ENCODE measurements at places on chromosomes 1 and 21.
A peak's percentile ranks its signal among the peaks of the same experiment; 100 is the strongest.

- no peak for DNase-seq
Observed at GRCh38 chr1:89381618-89382017, 17.8 kb downstream of the GBP6 start.

DNA sequence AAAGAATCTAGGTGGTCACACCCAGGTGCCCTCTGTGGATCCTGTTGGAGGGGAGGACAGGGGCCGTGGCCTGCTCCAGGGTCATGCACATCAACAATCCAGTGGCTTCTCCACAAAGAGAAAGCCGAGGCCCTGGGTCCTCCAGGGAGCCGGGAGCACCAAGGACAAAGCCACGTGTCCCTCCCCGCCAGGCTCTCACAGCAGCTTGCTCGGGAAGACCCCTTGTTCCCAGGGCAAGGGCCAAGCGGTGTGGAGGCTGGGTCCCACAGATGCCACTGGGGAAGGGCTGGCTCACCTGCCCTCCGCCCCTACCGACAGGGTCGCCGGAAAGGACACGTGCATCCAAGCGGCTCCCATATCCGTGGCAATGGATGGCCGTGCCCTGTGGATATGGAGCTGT is 192.9 kb upstream of the VAMP3 start:
- DNase-seq = no peak

DNA sequence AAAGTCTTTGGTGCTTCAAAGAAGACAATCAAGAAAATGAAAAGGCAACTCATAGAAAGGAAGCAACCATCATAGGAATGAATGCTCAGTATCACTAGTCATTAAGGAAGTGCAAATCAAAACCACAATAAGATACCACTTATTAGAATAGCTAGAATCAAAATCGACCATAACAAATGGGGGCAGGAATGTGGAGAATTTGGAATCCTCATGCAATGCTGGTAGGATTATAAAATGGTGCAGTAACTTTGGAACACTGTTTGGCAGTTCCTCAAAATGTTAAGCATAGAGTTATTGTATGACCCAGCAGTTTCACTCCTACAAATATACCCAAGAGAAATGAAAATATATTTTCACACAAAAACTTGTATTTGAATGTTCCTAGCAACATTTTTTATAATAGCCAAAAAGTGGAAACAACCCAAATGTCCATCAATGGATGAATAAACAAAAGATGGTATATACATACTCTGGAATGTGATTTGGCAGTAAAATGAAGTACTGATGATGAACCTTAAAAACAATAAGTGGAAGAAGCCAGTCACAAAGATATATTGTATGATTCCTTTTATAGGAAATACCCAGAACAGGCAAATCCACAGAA is 105.6 kb downstream of the MIS18A start:
- no peak for DNase-seq

DNA sequence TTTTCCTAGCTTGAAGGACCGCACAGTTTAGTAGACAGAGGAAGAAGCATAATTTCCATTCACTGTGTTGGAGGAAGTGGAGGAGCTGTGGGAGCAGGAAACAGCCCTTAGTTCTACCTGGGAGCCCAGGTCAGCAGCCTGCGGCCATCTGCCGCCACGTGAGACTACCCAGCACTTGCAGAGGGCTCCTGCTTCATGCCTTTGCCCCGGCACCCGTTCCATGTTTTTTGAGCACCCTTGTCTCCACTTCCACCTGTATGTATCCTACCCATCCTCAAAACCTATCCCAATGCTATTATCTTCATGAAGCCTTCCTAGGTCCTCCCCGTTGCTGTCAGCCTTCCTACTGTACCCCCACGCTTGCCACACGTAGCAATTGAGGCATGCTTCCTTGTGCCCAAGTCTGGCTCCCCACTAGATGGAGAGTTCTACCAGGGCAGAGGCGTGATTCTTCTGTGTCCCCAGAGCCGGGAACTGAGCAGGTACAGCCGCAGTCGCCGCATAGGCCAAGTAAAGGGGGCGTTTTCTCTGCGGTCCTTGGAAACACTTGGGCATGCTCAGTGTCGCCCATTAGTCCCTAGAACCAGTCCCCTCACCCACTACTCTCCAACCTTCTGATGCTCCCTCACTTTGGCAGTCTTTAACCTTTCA is 1.9 kb downstream of the SLC6A9 start:
- DNase-seq = peak; percentile 23

DNA sequence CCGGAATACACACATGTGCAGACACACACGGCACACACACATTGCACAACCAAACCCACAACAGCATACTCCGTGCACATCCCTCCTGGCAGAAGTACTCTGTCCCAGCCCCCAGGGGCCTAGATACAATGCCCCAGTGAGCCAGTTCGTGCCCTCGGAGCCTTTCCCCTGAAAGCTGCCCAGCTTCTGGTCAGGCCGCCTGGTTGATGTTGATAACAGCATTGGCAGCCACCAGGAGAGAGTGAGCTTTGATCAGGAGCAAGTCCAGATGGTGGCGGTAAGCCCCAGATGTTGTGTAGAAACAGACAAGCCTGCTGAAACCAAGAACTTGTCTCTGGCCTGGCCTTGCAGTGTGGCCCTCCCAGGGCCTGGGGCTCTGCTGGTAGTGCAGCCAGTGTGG is 109.1 kb downstream of the GRIK3 start:
- DNase-seq = no peak

DNA sequence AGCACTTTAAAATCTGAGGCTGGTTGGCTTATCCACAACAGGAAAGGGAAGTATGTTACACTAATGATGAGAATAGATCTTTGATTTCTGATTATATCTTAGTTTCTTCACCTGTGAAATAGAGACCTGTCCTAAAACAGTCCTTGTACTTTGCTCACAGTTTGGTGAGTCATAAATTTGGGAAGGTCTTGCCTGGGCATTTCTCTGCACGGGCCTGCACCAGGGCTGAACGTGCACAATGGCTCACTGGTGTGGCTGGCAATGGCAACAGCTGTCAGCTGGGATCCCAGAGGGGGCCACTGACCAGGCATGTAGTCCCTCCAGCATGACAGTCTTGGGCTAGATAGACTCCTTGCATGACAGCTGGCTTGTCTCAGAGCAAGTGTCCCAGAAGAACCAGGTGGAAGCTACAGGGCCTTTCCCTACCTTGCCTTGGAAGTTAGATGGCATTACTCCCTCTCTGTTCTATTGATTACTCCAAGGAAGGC is 367.4 kb downstream of the DISC1 start:
- no peak for DNase-seq

DNA sequence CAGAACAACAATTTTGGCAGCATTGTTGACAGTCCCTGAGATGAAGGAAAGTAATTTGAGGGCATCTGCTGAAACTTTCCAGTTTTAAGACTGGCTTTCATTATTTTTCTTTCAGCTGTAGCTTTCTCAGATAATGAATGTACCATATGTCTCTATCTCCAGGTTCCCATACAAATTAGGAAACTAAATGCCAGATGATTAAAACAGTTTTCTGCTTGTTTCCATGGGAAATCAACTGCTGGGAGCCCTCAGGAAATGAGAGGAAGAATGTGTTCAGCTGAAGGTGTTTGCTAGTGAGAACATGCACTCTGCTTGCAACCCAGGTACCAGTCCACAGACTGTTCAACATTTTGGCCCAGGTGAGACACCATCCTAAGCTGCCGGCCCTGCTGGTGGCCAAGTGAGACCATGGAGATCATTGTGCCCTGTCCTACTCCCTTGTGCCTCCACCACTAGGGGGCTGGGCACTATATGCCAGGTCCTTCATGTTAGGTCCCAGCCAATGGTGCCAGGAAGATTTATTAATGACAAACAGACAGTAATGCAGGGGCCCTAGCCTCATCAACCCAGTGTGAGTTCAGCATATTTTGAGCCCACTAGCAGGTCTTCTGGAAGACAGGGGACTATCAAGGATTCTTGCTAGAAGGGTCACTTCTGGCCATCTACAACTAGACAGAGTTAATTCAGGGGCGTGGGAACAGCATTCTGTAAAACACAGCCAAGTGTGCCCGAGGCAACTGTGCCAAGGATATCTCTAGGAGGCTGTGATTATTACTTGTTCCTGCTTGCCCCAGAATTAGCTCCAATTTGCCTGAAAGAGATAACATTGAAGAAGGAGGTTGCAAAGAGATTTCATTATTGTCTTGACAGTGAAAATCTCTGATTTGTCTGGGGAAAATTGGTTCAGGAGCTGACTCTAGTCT is 17.0 kb upstream of the LRRC8C start:
- no peak for DNase-seq

DNA sequence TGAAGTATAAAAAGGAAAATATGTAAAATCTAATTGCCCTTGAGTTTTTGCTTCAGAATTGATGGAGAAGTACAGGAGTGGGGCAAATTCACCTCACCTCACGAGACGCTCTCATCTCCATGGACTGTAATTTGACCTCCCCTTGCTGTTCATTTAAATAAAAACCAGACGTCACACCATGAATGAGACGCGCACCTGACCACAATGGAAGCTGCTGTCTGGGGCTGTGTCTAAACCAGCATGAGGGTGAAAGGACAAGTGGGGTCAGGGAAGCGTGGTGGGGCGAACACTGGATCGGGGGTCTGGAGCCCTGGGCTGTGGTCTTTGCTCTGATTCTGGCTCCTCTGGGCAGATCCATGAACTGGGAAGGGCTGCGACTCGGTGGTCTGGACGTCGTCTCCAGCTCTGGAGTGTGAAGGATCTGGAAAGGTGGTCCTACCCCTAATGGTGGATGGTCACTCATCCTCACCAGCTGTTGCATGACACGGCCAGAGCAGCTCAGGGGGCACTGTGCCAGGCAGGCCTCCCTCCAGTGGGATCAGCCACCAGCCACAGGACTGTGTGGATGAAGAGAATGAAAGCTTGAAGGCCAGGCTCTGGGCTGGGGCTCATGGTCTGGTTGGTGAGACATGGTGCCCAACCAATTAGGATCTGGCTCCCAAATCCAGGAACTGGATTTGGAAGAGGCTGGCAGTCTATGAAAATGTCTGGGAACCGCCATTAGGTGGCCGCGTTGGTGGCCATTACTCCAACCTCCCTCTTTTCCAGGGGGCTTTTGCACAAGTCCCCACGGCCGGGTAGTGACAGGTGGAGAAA is 728.6 kb downstream of the PTPRU start:
- DNase-seq = no peak

GRCh38 chr21:46211376-46211775 is 17.2 kb downstream of the LSS start:
- no peak for DNase-seq

GRCh38 chr1:226995365-226996332 is 55.6 kb downstream of the COQ8A start:
- no peak for DNase-seq

DNA sequence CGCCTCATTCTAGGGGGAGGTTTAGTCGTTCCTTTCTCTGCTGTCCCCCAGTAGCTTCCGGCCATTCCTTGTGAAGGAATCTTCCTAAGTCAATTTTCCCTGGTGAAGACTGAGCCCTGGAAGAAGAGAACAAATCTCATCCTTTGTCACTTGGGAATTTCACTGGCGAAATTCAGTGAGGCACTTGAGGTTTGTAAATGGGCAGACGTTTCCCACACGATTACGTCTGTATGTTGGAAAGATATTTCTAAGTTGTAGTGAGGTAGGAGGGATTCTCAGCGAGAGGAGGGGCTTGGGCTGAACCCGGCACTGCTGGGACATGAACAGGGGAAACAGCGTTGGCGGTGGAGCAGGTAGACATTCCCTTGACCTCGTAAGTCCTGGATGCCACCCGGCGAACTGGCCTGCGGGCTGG is 47.2 kb downstream of the GALNT2 start:
- DNase-seq = no peak

DNA sequence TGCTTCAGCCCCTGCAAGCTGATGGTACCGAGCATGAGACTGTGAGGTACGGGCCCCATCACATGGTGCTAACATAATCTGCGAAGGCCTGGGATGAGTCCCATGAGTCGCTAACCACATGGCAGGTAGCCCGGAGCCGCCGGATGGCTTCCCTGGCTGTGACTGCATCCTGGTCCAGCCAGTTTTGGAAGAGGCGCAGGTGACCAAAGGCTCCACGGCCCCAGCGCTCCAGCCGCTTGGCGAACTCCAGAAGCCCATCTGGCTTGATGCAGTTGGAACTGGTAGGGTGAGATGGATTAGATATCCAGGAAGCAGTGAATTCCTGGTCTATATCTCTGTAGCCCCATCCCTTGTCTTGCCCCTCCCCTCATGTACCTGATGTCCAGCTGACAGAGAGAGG is 24.6 kb downstream of the LRRC41 start:
- DNase-seq = no peak

Measured in COLO829 (cell line).